Muscle of leg (tissue), 16 donors: ENCODE measurements at places on chromosomes 1 and 21.

GRCh38 chr1:118717893-118718292, 270.2 kb downstream of the TBX15 start:
- H3K27me3 ChIP-seq = no peaks in the 10 kb centered on the region
- peak overlapping the region; percentile 69 for H3K27ac ChIP-seq
- peak; percentile 36 for DNase-seq
- no peak overlapping the region for H3K4me3 ChIP-seq

DNA sequence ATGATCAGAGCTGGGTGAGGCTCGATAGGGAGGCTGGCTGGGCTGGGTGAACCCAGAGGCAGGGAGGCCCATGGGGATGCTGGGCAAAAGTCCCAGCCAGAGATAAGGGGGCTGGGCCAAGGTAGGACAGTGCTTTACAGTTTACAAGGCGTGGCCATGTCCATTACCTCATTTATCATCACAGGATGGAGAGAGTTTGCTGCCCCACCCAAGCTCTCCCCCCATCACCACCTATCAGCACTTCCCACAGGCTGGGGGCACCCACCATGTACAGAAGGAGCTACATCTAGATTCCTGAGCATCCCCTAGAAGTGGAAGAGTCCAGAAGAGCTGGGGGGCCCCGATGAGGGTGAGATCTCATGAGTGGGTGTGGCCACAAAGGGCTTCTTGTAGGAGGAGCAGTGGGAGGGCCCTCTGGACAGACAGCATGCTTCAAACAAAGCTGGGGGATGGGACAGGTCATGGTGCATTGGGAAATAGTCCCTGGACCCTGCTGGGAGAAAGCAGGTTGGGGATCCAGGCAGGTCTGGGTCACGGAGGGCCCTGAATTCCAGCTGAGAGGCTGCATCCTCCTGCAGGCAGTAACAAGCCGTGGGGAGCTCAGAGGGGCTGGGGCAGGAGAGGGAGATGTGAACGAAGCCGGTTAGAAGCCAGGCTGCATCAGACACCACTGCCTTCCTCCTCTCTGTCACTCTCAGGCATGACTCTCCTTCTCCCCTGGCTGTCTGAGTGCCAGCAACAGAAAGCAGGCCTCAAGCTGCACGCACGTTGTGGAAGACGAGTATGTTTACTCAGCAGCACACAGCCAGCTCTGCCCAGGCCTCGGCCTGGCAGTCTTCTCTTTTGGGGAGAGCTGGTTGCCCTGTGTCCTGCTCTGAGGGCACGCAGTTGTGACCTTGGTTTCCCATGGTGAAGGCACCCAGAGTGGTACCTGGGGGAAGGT, 202.3 kb downstream of the HIVEP3 start:
- no peaks in the 10 kb centered on the region for H3K36me3 ChIP-seq
- no peak for DNase-seq
- no peaks in the 10 kb centered on the region for H3K27me3 ChIP-seq
- H3K27ac ChIP-seq = no peak overlapping the region
- peaks cover 29% of the 10 kb centered on the region for H3K4me1 ChIP-seq

- H3K4me1 ChIP-seq = peaks cover 9% of the 10 kb centered on the region
- DNase-seq = no peak
- H3K4me3 ChIP-seq = no peak overlapping the region
- no peaks in the 10 kb centered on the region for H3K27me3 ChIP-seq
- H3K27ac ChIP-seq = no peak overlapping the region
Measured at GRCh38 chr1:42264511-42265190, 70.4 kb downstream of the FOXJ3 start.

GRCh38 chr1:77281491-77282186, at the start of gene AK5:
Gene AK5 (plus strand): TSS chr1:77282019. CDS start chr1:77282314, 295 bp downstream.
- DNase-seq = peak; percentile 73
- no peaks in the 10 kb centered on the region for H3K36me3 ChIP-seq
- H3K4me1 ChIP-seq = peaks cover 10% of the 10 kb centered on the region
- peaks cover 16% of the 10 kb centered on the region for H3K27me3 ChIP-seq

- no peaks in the 10 kb centered on the region for H3K4me1 ChIP-seq
- no peak for DNase-seq
- H3K27me3 ChIP-seq = no peaks in the 10 kb centered on the region
- peaks cover 18% of the 10 kb centered on the region for H3K36me3 ChIP-seq
- no peak overlapping the region for H3K27ac ChIP-seq
- H3K4me3 ChIP-seq = no peak overlapping the region
Measured at GRCh38 chr1:85678193-85678592, 30.0 kb downstream of the ZNHIT6 start.

DNA sequence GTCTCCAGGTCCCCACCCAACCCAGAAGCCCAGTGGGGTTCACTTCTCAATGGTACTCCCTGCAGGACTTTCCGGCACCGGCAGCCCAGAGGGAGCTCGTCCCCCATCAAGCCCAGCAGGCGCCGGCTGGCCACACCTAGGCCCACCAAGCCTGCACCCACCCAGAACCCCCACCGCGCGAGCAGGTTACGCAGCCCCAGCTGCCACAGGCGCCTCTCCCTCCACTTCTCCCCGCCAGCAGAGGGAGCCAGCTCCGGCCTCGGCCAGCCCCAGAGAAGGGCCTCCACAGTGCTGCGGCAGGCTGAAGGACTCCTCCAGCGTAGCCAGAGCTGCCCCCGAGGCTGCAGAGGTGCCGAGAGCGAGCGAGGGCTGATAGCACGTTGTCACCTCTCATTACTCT, 722.3 kb downstream of the PLA2G4A start:
- H3K36me3 ChIP-seq = no peaks in the 10 kb centered on the region
- DNase-seq = no peak
- no peak overlapping the region for H3K4me3 ChIP-seq
- H3K27me3 ChIP-seq = no peaks in the 10 kb centered on the region
- H3K27ac ChIP-seq = no peak overlapping the region
- H3K4me1 ChIP-seq = no peaks in the 10 kb centered on the region

- peaks cover 10% of the 10 kb centered on the region for H3K27me3 ChIP-seq
- H3K4me1 ChIP-seq = peaks cover 3% of the 10 kb centered on the region
- H3K27ac ChIP-seq = no peak overlapping the region
- peak overlapping the region; percentile 1 for H3K4me3 ChIP-seq
- DNase-seq = peak; percentile 89
Measured at GRCh38 chr21:34745557-34746255, 76.9 kb downstream of the CLIC6 start.

DNA sequence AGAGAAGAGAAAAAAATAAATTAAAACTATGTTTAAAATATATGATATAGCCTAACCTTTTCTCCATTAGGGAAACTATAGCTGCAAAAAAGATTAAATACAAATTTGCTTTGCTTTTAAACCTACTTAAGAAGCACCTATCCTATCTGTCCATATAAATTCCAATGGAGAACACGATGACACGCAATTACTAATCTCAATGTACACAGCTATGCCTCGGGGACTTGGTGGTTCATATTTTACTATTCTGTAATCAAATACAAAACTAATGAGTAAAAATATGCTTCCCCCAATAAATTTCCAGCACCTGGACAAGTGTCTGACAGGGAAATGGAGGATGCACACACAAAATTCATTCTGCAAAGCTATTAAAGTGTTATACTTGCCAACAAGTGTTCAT, 386.4 kb downstream of the LMO4 start:
- H3K27me3 ChIP-seq = no peaks in the 10 kb centered on the region
- DNase-seq = no peak
- H3K4me3 ChIP-seq = no peak overlapping the region
- no peaks in the 10 kb centered on the region for H3K4me1 ChIP-seq

DNA sequence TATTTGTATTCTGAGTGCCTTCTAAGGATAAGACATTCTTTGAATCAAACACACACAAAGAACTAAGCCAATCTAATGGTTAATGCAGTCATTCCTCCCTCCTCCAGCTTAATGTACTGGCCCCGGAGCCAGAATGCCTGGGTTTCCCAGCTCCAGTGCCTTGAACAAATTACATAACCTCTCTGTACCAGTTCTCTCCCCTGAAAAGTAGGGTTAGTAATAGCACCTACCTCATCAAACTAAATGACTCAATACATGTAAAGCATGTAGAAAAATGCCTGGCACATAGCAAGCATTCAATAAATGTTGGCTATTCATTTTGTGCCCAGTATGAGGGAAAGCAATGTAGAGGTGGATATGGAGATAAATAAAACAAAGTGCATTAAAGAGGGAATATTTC, 14.0 kb downstream of the C1orf52 start:
- H3K4me1 ChIP-seq = peaks cover 7% of the 10 kb centered on the region
- H3K27ac ChIP-seq = peak overlapping the region; percentile 82
- no peak overlapping the region for H3K4me3 ChIP-seq
- H3K36me3 ChIP-seq = peaks cover 3% of the 10 kb centered on the region
- peak; percentile 27 for DNase-seq

DNA sequence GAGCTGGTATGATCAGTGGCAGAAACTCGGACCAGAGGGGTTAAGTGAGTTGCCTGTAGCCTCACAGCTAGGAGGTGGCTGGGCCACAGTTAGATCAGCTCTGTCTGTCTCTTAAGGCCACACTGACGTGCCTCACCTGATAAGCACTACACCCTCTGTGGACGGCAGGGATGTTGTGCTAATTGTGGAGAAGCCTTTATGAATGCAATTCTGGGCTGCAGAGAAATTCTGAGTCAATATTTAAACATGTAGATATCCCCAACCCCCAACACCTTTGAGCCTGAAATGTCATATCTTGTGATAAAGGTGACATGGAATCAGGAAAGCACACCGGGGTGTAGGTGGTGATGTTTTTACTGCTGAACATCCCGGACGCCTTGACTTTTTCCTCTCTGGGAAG, 88.3 kb downstream of the KCNJ6 start:
- no peak overlapping the region for H3K4me3 ChIP-seq
- no peak for DNase-seq
- H3K4me1 ChIP-seq = peaks cover 8% of the 10 kb centered on the region
- peaks cover 6% of the 10 kb centered on the region for H3K27me3 ChIP-seq

GRCh38 chr1:177024623-177025022, 139.9 kb downstream of the ASTN1 start:
- H3K36me3 ChIP-seq = no peaks in the 10 kb centered on the region
- H3K27me3 ChIP-seq = no peaks in the 10 kb centered on the region
- H3K4me1 ChIP-seq = peaks cover 13% of the 10 kb centered on the region
- H3K27ac ChIP-seq = no peak overlapping the region
- DNase-seq = no peak
- H3K4me3 ChIP-seq = no peak overlapping the region

DNA sequence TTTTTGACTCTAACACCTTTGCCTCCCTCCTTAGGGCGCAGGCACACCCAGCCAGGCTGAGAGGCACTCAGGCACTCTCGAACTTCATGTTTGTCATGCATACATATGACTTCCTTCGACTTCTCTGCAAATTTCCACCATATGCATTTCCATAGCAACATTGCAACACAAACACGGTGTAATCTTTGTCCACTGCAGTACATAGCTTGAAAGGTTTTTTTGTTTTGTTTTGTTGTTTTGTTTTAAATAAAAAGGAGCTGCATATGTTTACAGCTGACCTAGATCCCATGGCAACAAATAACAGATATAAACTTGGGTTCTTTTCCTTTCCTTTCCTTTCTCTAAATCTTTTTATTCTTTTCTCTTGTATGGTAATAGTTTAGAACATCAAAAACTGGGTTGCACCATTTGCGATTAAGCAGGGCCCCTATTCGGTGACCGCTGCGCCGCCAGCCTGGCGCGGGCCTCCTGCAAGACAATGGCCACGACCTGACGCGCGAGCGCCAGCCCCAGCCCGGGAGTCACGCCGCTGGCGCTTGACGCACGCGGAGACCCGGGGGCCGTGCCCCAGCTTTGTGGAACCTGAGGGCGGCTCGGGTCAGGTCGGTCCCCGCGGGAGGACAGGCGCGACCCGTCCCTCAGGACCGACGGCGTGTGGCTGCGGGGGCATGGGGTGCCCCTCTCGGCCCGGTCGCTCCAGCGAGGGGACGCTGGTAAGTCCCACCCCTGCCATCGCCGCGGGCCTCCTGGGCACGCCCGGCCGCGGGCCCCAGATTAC, 35.2 kb downstream of the CCN1 start:
- no peaks in the 10 kb centered on the region for H3K36me3 ChIP-seq
- H3K4me3 ChIP-seq = peak overlapping the region; percentile 10

DNA sequence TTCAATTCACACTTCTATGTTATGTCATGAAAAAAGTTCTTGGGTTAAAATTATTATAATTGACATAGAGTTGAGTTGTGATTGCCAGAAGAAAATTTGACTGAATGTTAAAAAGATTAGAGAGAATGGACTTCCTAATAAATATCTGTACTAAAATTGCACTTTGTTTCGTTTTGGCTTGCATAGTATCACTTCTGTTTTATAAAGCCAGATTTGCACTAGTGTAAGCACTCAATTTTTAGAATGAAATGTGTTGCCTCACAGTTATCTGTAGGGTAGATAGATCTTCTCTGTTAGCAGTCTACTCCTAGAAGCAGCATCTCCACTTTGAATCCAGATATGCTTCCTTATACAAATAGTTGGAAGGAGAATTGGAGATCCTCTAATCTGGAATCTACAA, 95.2 kb upstream of the MPC2 start:
- H3K4me3 ChIP-seq = no peak overlapping the region
- no peaks in the 10 kb centered on the region for H3K4me1 ChIP-seq
- peaks cover 2% of the 10 kb centered on the region for H3K36me3 ChIP-seq
- H3K27me3 ChIP-seq = no peaks in the 10 kb centered on the region
- H3K27ac ChIP-seq = no peak overlapping the region
- peak; percentile 27 for DNase-seq

DNA sequence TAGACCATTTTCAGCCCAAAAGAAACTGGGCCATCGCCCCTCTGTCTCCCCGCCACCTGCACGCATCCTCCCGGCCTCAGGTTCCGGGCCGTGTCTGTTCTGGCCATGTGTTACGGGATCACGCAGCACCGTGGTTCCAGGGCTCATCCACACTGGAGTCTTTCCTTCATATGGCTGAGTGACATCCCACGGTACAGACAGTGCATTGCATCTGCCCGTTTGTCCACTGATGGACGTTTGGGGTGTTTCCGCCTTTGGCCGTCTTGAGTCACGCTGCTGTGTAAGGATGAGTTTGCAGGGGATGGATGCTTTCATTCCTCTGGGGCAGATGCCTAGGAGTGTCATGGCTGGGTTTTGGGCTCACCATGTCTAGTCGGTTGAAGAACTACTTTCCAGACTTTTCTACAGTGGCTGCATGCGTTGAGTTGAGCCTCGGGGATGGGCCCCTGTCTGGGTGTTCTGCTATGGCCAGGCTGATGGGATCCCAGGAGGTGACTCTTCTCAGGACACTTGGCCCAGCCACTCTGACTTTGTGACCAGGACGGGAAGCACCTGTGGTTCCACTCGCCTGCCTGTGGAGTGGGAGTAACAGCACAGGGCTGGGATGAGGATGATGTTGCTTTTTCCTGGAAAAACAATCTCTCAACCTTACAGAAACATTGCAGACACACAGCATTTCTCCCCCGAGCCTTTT, 16.8 kb downstream of the RRP1 start:
- peaks cover 35% of the 10 kb centered on the region for H3K36me3 ChIP-seq
- H3K4me1 ChIP-seq = peaks cover 8% of the 10 kb centered on the region
- DNase-seq = no peak
- H3K4me3 ChIP-seq = no peak overlapping the region
- H3K27me3 ChIP-seq = no peaks in the 10 kb centered on the region
- H3K27ac ChIP-seq = no peak overlapping the region

GRCh38 chr1:18182398-18183160, 75.0 kb downstream of the IGSF21 start:
- H3K27ac ChIP-seq = no peak overlapping the region
- peaks cover 22% of the 10 kb centered on the region for H3K27me3 ChIP-seq
- H3K4me3 ChIP-seq = no peak overlapping the region
- no peaks in the 10 kb centered on the region for H3K36me3 ChIP-seq

- H3K36me3 ChIP-seq = no peaks in the 10 kb centered on the region
- DNase-seq = no peak
- H3K27ac ChIP-seq = no peak overlapping the region
- H3K4me1 ChIP-seq = peaks cover 16% of the 10 kb centered on the region
- H3K4me3 ChIP-seq = no peak overlapping the region
Measured at GRCh38 chr1:21585037-21585436, 75.8 kb downstream of the ALPL start.
